ENCODE measurements at places on chromosomes 11 and 22. TPM values are rescaled to one million over a fixed set of nuclear protein-coding genes. Genes with fewer than 3 reads are reported as not detected.
A peak's percentile ranks its signal among the peaks of the same experiment; 100 is the strongest.

The IRAG1 gene
- total RNA-seq = 5.4 TPM

GRCh38 chr11:64268893-64269539 lies 15.4 kb downstream of the BAD start:
- peaks cover 12% of the 10 kb centered on the region for H3K4me1 ChIP-seq
- peak overlapping the region; percentile 90 for H3K27ac ChIP-seq
- H3K36me3 ChIP-seq = peaks cover 2% of the 10 kb centered on the region
- H3K4me3 ChIP-seq = peak overlapping the region; percentile 98

The TENM4 gene
- 117 TPM for total RNA-seq

DNA sequence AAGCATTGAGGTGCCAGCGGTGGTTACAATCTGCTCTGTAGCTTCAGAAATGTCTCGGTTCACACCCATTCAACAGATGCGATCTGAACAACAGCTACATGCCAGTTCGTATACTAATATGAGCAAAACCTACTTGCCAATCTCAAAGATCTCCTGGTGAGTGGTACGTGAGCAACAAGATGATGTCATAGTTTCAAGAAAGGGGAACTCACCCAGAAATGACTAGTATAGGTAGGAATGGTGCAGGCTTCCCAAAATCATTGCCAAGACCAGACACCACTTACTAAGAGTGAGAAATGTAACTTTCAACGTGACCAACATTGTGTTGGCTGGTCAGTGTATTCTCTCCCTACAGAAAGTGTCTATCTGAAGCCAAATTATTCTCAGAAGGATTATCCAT lies 31.1 kb downstream of the OR6Q1 start:
- no peak for DNase-seq
- H3K4me1 ChIP-seq = peaks cover 39% of the 10 kb centered on the region
- no peaks in the 10 kb centered on the region for H3K27me3 ChIP-seq
- no peak overlapping the region for H3K4me3 ChIP-seq
- H3K36me3 ChIP-seq = no peaks in the 10 kb centered on the region

- no peaks in the 10 kb centered on the region for H3K27me3 ChIP-seq
- peaks cover 2% of the 10 kb centered on the region for H3K4me1 ChIP-seq
- H3K36me3 ChIP-seq = peaks cover 3% of the 10 kb centered on the region
- DNase-seq = no peak
- no peak overlapping the region for H3K4me3 ChIP-seq
These were observed 143.7 kb downstream of the PKNOX2 start for GRCh38 chr11:125308246-125308645.

- H3K4me1 ChIP-seq = peaks cover 4% of the 10 kb centered on the region
- no peak overlapping the region for H3K4me3 ChIP-seq
- no peaks in the 10 kb centered on the region for H3K27me3 ChIP-seq
- DNase-seq = no peak
These were observed 96.2 kb upstream of the TRIM77 start for GRCh38 chr11:89613911-89614310.

The AHNAK gene
- 27.2 TPM for total RNA-seq

DNA sequence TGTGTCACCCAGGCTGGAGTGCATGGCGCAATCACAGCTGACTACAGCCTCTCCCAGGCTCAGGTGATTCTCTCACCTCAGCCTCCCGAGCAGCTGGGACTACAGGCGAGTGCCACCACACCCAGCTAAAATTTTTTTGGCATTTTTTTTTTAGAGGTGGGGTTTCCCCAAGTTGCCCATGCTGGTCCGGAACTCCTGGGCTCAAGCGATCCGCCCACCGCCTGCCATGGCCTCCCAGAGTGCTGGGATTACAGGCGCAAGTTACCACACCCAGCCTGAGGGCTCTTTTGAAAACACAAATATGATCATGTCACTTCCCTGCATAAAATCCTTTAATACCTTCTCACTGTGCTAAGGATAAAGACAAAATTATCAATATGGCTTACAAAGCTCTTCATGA lies 88.1 kb downstream of the MAML2 start:
- peaks cover 37% of the 10 kb centered on the region for H3K4me1 ChIP-seq
- H3K36me3 ChIP-seq = peaks cover 4% of the 10 kb centered on the region
- DNase-seq = no peak
- no peak overlapping the region for H3K27ac ChIP-seq

DNA sequence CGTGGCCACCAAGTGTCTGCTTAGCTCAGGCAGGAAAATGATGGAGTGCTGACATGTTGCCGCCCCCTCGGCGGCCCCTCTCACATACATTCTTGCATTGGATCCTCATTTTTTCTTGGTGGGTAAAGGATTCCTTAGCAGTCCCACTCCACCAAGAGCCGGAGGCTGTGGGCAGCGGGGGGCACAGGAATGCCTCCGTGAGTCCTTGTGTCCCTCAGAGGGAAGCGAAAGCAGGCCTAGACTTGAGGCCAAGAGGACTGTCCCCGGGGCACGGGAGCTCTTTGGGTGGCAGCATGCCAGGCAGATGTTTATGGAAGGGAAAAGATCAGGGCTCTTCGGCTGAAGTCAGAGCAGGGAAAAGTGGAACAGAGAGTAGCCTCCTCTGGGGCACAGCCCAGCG lies 21.6 kb downstream of the LRFN4 start:
- peaks cover 27% of the 10 kb centered on the region for H3K4me1 ChIP-seq
- no peak for DNase-seq
- no peaks in the 10 kb centered on the region for H3K36me3 ChIP-seq
- no peak overlapping the region for H3K27ac ChIP-seq
- peaks cover 24% of the 10 kb centered on the region for H3K27me3 ChIP-seq

The OR52N1 gene
- total RNA-seq = not detected

The YPEL4 gene
- total RNA-seq = 0.22 TPM

DNA sequence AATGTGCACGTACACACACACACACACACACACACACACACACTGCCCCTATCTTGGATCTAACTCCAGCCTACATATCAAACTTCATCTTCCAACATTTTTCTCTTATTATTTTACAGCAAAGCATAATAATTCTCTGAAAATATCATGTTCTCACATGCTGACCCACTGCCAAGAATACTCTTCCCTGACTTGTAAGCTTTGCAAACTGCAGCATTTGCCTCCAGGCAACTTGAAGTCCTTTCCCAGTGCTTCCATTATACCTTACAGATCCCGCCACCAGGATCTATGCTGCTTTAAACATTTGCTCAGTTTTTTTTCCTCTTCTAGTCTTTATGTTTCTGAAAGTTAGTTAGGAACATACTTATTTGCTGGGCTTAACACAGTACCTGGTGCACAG lies 483.3 kb upstream of the ARHGAP42 start:
- no peak for DNase-seq
- no peak overlapping the region for H3K4me3 ChIP-seq
- H3K27ac ChIP-seq = no peak overlapping the region
